C1 segment of cervical spinal cord (tissue), 14 donors: ENCODE measurements at places on chromosomes 2 and 18.

GRCh38 chr2:212959471-212960117 lies 191.8 kb downstream of the IKZF2 start:
- DNase-seq, result no peak

DNA sequence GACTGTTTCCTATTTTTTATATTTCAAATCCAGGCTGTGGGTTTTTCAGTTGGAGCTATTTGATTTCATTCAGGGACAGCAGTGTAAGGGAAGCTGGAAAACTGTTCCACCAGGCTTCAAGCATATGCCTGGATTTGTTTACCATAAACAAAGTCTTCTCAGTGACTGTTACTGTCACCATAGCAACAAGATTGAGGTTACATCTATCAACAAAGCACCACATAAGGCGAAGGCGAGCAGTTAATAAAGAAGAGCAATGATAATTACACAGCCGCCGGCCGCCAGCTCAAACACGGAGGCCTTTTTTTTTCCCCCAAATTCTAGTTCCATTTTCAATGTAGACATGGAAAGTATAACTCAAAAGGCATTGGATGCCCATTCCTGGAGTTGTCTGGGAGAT lies 553.7 kb upstream of the SYT4 start:
- no peak for DNase-seq

DNA sequence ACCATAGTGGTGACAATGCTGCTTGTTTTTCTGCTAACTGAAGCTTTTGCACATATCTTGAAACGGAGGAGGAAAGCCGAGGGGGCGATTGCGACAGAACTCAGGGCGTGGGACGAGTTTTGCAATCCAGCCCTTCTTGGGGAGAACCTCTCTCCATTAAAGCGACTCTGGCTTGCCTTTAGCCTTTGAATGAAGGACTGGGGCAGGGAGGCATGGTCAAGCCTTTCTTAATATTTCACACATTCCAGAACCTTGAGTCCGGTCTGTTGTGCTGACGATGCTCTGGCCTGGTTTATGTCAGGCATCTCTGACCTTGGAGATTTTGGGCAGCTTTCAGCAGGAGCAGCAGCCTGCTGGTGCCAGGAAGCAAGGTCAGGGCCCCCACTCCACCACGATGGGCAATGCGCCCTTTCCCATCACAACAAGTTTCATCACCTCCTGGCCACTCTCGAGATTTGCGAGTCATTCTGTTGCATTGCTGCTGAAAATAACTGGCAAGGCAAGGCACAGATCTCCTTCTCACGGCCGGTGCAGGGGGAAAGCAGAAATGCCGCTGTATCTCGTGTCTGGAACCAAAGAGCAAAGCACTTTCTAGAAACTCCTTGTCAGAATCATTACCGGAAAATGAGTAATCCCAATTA lies 10.8 kb downstream of the EMILIN2 start:
- DNase-seq, result no peak

DNA sequence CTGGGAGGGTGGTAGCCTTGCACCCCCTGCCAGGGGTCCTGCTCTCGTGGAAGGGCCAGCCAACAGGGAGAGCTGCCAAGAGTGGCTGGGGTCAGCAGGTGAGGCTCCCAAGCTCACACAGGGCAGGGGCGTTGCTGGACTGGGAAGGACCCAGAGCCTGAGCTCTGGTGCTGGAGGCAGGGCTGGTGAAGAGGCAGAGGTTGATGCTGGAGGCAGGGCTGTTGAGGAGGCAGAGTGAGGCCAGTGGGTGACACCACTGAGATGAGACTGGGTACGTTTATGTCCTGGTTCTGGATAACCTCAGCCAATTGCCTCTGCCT lies 7.0 kb downstream of the ADRA2B start:
- no peak for DNase-seq

GRCh38 chr2:189408294-189408693 lies 33.0 kb upstream of the WDR75 start:
- DNase-seq, result no peak

DNA sequence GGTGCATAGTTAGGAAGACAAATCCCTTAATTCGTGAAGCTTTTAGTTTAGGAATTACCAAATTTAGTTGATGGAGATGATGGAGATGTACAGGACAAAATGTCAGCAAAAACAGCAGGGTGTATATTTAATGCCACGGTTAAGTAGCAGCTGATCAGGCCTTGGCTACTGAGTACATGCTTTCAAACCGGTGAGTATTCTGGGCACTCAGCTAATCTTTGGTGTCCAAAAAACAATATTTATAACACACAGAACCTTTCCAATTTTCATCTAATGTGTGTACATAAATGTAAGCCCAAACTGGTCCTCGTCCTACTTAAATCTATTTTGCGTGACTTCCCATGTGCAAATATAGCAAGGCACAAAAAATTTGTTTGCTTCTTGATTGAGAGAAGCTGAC lies 703.4 kb upstream of the LINC00305 start:
- DNase-seq, result no peak

DNA sequence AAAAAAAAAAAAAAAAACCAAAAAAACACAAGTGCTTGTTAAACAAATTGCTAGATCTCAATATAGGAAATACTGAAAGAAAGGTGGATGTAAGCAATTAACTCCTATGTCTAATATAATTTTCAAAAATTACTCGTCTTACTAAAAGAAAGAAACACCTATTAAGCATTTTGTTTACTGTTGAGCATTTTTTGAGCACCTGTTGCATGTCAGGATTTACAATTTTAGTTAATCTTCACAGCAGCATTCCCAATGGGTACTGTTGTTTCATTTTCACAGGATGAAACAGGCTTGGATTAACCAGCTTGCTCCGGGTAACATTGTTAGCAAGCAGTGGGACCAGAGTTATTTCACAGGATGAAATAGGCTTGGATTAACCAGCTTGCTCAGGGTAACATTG lies 4.8 kb downstream of the ZNF638 start:
- no peak for DNase-seq
